ENCODE measurements at places on chromosomes 6 and 20.

DNA sequence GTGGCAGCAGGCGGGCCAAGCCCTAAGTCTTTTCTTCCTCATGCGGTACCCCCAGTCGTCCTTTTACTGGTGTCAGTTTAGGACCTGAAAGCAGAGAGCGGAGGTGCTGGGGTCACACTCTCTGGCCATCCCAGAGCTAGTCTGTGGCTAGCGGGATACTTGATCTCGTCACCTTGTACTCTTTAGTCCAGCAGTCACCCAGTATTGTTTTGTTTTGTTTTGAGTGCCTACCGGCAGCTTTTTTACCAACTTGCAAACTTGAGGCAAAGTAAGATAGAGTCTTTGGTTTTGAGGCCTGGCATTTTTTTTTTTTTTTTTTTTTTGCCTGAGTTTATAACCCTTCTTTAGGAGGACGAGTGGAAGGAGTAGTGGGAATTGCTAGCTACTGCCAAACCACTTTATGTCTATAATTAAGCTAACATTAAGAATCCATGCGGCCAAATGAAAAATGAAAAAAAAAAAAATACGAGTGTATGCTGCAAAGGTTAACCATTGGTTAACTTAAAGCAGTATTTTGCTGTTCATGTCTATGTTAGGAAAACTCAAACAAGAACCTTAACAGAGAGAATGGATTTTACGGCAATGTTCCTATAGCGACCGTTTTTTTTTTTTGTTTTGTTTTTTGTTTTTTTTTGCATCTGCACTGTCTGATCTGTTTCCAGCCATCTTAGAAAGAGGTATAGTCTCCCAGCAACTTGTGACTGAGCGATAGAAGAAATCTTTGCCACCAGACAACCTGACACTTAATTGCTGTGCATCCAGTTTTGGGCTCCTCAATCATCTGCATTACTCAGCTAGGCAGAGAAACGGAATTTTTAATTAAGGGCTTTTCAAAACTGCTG, 56.9 kb downstream of the FAM217A start:
- no peak for DNase-seq

DNA sequence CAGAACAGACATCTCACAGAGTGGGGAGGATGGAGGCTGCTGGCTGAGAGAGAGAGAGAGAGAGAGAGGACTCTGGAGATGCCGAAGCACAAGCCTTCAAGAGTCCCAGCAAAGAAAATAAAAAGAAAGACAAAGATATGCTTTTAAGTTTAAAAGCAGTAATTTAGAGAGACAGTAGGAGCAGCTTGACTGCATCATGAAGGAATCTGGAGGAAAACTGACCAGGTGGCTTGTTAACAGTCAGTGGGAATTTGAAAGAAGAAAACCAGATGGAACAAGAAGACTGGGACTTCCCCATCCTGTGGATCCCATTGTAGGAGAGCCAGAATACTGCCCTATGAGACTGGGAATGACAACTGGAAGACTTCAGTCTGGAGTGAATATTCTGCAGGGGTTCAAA, 46.3 kb upstream of the PLN start:
- no peak for DNase-seq

DNA sequence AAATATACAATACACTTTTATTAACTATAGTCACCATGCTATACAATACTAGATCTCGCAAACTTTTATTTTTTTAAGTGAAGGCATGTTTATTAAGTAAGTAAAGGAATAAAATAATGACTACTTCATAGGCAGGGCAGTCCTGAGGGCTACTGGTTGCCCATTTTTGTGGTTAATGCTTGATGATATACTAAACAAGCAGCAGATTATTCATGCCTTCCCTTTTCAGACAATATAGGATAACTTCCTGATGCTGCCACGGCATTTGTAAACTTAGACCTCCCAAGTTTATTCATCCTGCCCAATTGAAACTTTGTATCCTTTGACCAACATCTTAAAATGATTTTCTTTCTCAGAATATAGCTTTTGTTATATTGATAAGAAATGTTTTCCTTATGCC, 24.7 kb upstream of the HIVEP1 start:
- no peak for DNase-seq

GRCh38 chr6:52361414-52361944, 472 bp upstream of the PAQR8 start:
- DNase-seq = no peak

GRCh38 chr6:161299726-161300125, 25.9 kb upstream of the AGPAT4 start:
- DNase-seq = no peak

- DNase-seq = peak; percentile 51
Observed at GRCh38 chr6:53492860-53493634, 51.9 kb downstream of the GCLC start.

- peak; percentile 3 for DNase-seq
Observed at GRCh38 chr6:51619042-51619799, 468.2 kb downstream of the PKHD1 start.

DNA sequence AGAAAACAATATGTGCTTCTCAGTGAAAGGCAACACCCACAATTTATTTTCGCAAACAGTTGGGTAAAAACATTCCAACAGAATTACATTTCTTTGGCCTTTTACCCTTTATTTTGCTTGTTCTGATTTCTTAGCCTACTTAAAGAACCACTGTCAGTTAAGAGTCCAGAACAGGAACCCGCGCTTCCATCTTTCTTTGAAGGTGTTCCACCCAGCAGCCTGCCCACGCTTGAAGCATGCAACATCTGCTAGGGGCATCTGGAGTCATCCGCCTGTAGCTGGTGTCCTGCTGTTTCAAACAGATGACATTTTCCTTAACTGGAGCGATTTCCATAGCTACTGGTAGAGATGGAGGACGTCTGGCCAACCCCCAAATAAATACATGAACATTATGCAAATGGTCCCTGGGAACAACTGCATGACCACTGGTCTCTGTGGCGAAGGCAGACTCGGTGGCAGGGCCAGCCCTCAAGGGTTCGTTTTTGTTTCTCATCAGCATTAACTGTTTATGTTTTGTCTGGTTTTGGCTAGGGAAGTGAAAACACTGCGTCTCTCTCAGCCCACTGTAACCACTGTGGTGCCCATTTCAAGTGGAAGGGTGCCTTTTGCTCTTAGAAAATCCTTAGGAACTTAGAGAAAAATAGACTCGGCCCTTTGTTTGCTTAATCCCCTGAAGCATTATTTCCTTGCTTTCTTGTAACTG, 51.6 kb downstream of the LAMA4 start:
- peak; percentile 55 for DNase-seq

DNA sequence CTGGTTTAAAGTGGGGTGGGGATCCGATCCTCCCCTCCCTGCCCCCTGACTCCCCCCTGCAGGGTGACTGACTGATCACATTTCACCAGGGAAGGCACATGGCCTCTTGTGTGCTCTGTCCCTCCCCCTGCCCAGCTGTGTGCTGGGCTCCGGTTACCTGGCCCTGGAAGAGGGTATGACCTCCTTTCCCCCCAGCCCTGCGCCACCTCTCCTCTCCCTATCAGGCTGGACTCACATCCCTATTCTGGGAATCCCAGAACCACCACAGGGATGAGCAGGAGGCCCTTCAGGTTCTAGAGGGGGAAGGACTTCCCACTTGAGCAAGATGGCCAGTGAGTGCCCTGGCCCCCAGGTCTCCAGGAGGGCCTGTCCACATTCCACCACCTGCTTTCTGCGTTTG, 2.1 kb upstream of the IP6K3 start:
- peak; percentile 47 for DNase-seq

- DNase-seq = no peak
Observed at GRCh38 chr20:37102571-37102970, 6.8 kb upstream of the RBL1 start.

DNA sequence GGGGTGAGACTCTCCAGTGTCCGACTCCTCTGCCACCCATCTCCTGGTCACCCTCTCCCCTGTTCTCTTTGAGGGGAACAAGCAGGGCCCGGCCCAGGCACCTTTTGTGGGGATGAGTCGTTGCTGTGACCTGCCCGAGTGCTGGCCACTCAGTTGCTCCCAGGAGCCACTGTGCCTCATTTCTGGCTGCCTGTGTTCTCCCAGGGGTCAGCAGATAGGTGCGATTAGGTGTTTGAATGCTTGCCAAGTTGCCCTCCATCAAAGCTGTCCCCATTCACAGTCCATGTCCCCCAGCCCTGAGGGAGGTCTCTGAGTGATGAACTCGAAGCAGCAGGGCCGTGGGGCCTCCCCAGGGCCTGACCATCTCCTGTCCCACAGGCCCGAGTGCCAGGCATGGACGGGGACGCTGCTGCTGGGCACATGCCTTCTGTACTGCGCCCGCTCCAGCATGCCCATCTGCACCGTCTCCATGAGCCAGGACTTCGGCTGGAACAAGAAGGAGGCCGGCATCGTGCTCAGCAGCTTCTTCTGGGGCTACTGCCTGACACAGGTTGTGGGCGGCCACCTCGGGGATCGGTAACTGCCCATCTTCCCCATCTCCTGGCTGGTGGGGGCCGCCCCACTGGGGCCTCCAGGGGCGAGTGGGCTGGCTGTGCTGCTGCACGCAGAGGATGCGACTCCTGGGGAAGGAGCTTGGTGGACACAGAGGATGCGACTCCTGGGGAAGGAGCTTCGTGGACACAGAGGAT, 4.1 kb downstream of the SLC17A9 start:
- no peak for DNase-seq

GRCh38 chr6:1285956-1286355, 25.9 kb upstream of the FOXQ1 start:
- DNase-seq = no peak

- no peak for DNase-seq
Observed at GRCh38 chr20:21380711-21381110, 16.6 kb downstream of the NKX2-4 start.

DNA sequence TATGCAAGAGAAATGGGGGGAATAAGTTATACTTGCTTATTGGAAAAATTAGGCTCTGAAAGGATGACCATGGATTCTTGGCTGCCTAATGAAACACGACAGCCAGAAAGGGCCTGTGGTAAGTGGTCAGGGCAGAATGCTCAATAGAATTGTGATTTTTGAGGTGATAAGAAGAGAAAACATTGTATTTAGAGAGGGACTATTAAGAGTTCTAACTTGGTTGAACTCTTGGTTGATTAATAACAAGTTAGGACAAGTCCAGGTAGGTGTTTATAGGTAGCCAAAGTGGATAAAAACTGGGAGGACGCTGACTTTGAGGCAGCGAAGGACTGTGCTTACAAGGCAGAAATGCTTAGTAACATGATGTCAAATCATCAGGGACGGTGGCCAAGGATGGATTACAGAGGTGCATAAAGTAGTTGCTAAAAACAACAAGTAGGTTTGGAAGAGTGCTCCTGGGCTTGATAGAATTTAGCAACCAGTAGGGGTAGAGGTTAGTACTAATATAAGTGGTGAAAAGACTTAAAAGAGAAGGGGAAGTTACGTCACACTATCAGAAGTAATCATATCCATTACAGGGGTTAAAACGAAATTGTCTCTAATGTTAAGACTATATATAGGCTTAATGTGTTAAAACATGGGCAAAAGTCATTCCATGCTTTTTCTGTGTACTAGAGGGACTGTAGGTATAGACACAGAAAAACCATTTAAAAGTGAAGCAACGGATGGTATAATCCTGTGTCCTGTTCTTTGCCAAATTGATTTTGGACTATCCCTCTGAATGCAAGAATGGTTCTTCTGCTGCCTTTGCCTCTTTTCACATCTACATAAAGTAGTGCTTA, 98.6 kb downstream of the EYA4 start:
- DNase-seq = no peak

DNA sequence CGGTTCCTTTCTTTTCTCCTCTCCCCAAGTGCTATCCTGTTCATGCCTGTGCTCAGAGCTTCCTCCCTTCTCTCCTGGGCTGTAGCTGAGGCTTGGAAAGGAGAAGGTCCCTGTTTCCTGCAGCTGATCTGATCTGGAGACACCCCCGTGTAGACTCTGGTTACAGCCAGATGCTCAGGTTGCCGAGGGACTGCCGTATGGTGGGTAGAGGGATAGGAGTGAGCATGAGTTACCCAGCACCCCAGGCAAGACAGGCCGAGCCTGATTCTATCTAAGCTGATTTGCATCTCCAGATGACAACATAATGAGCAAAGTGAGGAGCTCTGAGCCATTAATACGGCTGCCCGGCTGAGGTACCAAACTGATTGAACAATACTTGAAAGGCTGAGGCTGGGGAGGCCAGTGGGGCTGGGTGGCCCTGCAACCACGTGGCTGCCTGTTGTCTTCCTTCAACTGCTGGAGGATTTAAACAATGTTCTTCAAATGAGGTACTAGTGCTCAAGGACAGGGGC, 91.8 kb downstream of the ASXL1 start:
- no peak for DNase-seq

GRCh38 chr6:24831771-24832716, 33.3 kb upstream of the ARMH2 start:
- DNase-seq = no peak

DNA sequence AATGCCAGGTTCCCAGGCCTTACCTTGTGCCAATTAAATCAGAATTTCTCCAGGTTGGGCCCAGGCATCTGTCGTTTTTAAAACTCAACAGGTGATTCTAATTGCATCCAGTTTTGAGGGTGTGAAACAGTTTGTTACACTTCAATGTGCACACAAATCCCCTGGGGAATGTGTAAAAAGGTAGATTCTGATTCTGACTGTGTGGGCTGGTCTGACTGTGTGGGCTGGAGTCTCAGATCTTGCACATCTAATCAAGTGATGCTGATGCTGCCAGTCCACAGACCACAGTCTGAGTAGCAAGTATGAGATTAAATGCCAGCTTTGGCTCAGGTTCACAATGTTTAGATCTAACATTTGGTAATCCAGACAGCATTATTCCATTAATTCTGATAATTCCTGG, 12.5 kb upstream of the ETV7 start:
- DNase-seq = no peak
